ENCODE measurements at places on chromosomes 16 and 17. TPM values are rescaled to one million over a fixed set of nuclear protein-coding genes. Genes with fewer than 3 reads are reported as not detected.

Gene ORMDL3
- 152 TPM for total RNA-seq

Gene LGALS9B
- total RNA-seq = 0.84 TPM

Gene RNF213
- total RNA-seq = 602 TPM

Gene CLEC19A
- total RNA-seq = not detected

Gene KRT14
- not detected for total RNA-seq

Gene TERB1
- 0.27 TPM for total RNA-seq

Gene TSPOAP1
- total RNA-seq = 57.5 TPM

Gene KCNJ18
- not detected for total RNA-seq

Gene CCL13
- not detected for total RNA-seq

Gene AIPL1
- not detected for total RNA-seq

Gene RASL10B
- 0.15 TPM for total RNA-seq

Measured in activated CD4-positive, alpha-beta T cell treated with anti-CD3 and anti-CD28 coated beads, Interleukin-2, amount 10 ng/mL, durations not matched to agents 7 days and 5 days (primary cell).